ENCODE measurements at places on chromosomes 1 and 21. TPM values are rescaled to one million over a fixed set of nuclear protein-coding genes. Genes with fewer than 3 reads are reported as not detected.

DNA sequence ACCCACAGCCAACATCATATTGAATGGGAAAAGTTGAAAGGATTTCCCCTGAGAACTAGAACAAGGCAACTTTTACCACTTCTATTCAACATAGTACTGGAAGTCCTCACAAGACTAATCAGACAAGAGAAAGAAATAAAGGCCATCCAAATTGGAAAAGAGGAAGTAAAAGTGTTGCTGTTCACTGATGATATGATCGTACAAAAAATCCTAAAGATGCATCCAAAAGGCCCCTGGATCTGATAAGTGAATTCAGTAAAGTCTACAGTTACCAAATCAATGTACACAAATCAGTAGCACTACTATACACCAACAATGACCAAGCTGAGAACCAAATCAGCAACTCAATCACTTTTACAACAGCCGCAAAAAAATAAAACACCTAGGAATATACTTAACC lies 28.3 kb downstream of the RAB3GAP2 start:
- H3K27me3 ChIP-seq: no peaks in the 10 kb centered on the region
- no peak overlapping the region for H3K27ac ChIP-seq
- DNase-seq: no peak
- H3K4me3 ChIP-seq: no peak overlapping the region
- H3K4me1 ChIP-seq: no peaks in the 10 kb centered on the region

FCAMR gene
- not detected for total RNA-seq

DNA sequence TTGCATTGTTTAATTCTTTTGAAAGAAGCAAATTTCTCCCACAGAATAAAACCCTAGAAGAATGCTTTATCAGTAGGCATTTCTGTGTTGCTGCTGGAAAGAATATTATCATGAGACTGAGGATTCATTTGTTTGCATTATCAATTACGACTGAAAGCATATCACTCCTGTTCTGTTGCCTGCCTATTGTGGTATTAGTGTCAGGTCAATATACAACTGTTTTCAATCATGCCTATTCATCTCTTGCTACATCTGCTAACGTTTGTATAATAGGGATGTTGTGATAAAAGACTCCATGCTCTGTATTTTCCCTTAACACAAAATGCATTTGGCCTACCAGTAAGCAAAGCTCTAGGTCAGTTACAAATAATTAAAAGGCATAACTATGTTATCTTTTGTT lies 221.5 kb downstream of the PTPRC start:
- DNase-seq: no peak
- H3K27me3 ChIP-seq: no peaks in the 10 kb centered on the region
- H3K27ac ChIP-seq: no peak overlapping the region
- H3K4me3 ChIP-seq: peak overlapping the region; percentile 34
- peaks cover 15% of the 10 kb centered on the region for H3K4me1 ChIP-seq
- no peaks in the 10 kb centered on the region for H3K36me3 ChIP-seq

DNA sequence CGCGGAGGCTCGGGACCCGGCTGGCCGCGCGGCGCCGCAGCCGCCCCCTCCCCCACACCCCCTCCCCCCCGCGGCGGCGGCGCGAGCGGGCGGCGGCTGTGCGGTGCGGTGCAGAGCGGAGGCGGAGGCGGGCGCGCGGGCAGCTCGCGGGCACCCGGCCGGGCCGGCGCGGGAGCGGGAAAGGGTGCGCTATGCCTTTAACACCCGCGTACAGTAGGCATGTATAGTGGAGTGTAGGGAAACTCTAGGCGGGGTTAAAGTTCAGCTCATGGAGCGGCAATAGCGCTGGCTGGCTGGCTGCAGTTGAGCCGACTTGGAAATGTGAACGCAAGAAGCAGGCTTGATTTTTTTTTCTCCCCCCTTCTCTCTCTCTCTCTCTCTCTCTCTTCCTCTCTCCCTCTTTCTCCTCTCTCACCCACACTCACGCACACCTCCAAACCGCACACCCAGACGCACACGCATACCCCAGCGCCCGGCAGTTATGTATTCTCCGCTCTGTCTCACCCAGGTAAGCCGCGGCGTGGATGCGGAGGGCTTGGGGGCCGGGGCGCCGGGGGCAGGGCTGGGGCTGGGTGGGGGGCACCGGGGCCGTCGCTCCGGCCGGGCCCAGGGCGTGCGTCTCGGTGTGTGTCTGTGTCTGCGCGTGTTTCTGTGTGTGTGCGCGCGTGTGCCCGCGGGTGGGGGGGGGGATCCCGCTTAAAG lies at the start of gene NFIA:
Gene NFIA, plus strand, starts transcription at position 251 of the 702 bp plus-strand sequence.
- H3K36me3 ChIP-seq: no peaks in the 10 kb centered on the region
- H3K4me1 ChIP-seq: peaks cover 2% of the 10 kb centered on the region
- peak within 1 kb of the TSS; percentile 78 for H3K4me3 ChIP-seq
- H3K27me3 ChIP-seq: peaks cover 76% of the 10 kb centered on the region
- H3K27ac ChIP-seq: no peak within 1 kb of the TSS

GRCh38 chr1:64497088-64497883 lies 27.4 kb downstream of the CACHD1 start:
- no peak overlapping the region for H3K4me3 ChIP-seq
- peak overlapping the region; percentile 74 for H3K27ac ChIP-seq
- DNase-seq: peak; percentile 74
- peaks cover 53% of the 10 kb centered on the region for H3K27me3 ChIP-seq
- peaks cover 14% of the 10 kb centered on the region for H3K4me1 ChIP-seq
- H3K36me3 ChIP-seq: no peaks in the 10 kb centered on the region

DNA sequence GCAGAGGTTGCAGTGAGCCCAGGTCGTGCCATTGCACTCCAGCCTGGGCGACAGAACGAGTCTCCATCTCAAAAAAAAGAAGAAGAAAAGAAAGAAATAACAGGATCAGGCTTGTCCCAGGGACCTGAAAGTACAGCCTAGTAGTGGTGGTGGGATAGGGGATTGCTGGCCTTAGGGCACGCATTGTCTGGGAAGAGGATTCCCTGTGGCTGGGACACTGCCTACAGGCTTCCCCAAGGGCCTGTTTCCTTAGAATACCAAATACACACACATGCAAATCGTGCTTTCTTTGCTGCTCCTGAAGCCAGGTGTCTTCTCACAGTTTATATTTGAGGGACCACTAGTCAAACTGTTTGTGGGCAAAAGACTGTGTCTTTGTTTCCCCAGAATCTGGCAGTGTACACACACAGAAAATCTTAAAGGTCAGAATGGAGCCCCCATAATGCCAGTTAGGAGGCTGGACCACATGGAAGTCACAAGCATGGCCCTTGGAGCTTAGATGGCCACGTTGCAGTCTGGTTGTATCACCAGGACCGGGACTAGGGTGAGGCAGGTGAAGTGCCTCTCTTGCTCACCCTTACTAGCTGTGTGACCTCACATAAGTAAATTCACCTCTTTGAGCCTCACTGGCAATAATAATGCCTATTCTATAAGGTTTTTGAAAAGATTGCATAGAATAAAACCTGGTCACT lies 12.7 kb upstream of the ASAP3 start:
- H3K27me3 ChIP-seq: no peaks in the 10 kb centered on the region
- no peak overlapping the region for H3K4me3 ChIP-seq
- H3K36me3 ChIP-seq: no peaks in the 10 kb centered on the region
- H3K27ac ChIP-seq: no peak overlapping the region

- no peak overlapping the region for H3K4me3 ChIP-seq
- no peaks in the 10 kb centered on the region for H3K36me3 ChIP-seq
- no peaks in the 10 kb centered on the region for H3K27me3 ChIP-seq
- no peak for DNase-seq
Measured at GRCh38 chr1:106615473-106615872, 441.0 kb upstream of the PRMT6 start.

GRCh38 chr1:7588457-7588827 lies 182.7 kb upstream of the VAMP3 start:
- no peak for DNase-seq
- H3K36me3 ChIP-seq: no peaks in the 10 kb centered on the region
- H3K27me3 ChIP-seq: no peaks in the 10 kb centered on the region
- no peak overlapping the region for H3K4me3 ChIP-seq
- H3K27ac ChIP-seq: no peak overlapping the region
- peaks cover 20% of the 10 kb centered on the region for H3K4me1 ChIP-seq

DNA sequence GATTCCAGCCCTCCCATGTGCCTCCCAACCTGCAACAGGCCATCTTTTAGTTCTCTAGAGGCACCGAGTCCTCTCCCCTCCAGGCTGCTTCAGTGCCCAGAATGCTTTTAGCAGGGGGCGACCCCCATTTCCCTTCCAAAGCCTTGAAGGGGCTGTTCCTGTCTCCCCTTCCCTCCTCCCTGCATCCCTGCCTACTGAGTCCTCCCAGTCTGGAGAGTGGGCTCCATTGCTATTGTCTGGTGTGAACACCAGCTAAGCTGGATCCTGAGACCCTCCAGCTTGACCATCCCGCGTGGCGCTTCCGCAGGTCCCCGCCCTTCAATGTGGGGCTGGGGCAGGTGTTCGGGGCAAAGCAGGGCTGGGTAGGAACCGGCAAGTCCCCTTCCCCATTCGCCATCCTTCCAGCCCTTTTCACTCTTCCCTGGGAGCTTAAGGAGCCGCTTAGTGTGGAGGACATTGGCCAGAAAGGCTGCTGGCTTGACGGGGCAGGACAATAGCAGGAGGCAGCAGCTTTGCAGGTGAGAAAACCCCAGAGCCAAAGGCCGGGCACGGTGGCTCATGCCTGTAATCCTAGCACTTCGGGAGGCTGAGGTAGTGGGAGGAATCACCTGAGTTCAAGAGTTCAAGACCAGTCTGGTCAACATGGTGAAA lies 32.2 kb downstream of the PADI6 start:
- H3K36me3 ChIP-seq: peaks cover 24% of the 10 kb centered on the region
- no peaks in the 10 kb centered on the region for H3K27me3 ChIP-seq
- no peak overlapping the region for H3K4me3 ChIP-seq
- peak; percentile 77 for DNase-seq
- no peaks in the 10 kb centered on the region for H3K4me1 ChIP-seq

GRCh38 chr1:17272646-17273045 lies 23.7 kb downstream of the PADI3 start:
- DNase-seq: no peak
- H3K4me1 ChIP-seq: no peaks in the 10 kb centered on the region
- H3K36me3 ChIP-seq: no peaks in the 10 kb centered on the region
- no peak overlapping the region for H3K27ac ChIP-seq
- H3K4me3 ChIP-seq: no peak overlapping the region
- H3K27me3 ChIP-seq: no peaks in the 10 kb centered on the region

- H3K27ac ChIP-seq: no peak overlapping the region
- H3K4me1 ChIP-seq: no peaks in the 10 kb centered on the region
- H3K36me3 ChIP-seq: no peaks in the 10 kb centered on the region
- peaks cover 31% of the 10 kb centered on the region for H3K27me3 ChIP-seq
Measured at GRCh38 chr1:17719874-17720273, 35.3 kb upstream of the ACTL8 start.

GRCh38 chr1:41571041-41571440 lies 86.6 kb upstream of the EDN2 start:
- peaks cover 15% of the 10 kb centered on the region for H3K27me3 ChIP-seq
- DNase-seq: peak; percentile 12
- H3K27ac ChIP-seq: no peak overlapping the region
- H3K4me3 ChIP-seq: no peak overlapping the region
- no peaks in the 10 kb centered on the region for H3K36me3 ChIP-seq
- no peaks in the 10 kb centered on the region for H3K4me1 ChIP-seq

Measured in endodermal cell (in vitro differentiated cells).